NCI-H146 (cell line): ENCODE measurements at places on chromosomes 13 and 19.
A peak's percentile ranks its signal among the peaks of the same experiment; 100 is the strongest.

GRCh38 chr19:35903550-35904179 is 1.3 kb downstream of the HCST start:
- peak; percentile 85 for DNase-seq

DNA sequence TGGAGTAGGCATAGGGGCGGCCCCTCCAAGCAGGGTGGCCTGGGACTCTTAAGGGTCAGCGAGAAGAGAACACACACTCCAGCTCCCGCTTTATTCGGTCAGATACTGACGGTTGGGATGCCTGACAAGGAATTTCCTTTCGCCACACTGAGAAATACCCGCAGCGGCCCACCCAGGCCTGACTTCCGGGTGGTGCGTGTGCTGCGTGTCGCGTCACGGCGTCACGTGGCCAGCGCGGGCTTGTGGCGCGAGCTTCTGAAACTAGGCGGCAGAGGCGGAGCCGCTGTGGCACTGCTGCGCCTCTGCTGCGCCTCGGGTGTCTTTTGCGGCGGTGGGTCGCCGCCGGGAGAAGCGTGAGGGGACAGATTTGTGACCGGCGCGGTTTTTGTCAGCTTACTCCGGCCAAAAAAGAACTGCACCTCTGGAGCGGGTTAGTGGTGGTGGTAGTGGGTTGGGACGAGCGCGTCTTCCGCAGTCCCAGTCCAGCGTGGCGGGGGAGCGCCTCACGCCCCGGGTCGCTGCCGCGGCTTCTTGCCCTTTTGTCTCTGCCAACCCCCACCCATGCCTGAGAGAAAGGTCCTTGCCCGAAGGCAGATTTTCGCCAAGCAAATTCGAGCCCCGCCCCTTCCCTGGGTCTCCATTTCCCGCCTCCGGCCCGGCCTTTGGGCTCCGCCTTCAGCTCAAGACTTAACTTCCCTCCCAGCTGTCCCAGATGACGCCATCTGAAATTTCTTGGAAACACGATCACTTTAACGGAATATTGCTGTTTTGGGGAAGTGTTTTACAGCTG is at the start of the genes BRCA2 and ZAR1L:
Gene BRCA2, plus strand, starts transcription at position 271 of the 790 bp plus-strand sequence. CDS start 953 bp downstream, outside the sequence.
Gene ZAR1L, minus strand, starts transcription at position 126 of the 790 bp plus-strand sequence. CDS start 3,438 bp downstream, outside the sequence.
- peak; percentile 91 for DNase-seq

DNA sequence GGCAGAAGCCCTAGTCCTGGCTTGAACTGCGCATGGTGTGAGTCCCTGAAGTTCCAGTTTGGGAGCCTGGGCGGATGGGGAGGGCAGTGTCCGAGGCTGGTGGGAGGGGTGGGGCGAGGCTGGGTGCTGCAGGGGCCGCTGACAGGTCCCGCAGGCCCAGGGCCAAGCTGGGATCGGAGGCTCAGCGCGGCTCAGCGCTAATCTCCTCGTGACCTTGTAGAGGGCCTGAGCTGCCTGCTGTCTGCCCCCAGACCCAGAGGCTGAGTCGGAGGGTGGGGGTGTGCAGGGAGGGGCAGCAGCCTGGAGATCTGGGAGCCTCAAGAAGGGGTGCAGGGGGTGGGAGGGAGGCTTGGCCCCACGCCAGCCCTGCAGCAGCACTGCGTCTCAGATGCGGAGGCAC is 3.0 kb downstream of the ATP1A3 start:
- no peak for DNase-seq

DNA sequence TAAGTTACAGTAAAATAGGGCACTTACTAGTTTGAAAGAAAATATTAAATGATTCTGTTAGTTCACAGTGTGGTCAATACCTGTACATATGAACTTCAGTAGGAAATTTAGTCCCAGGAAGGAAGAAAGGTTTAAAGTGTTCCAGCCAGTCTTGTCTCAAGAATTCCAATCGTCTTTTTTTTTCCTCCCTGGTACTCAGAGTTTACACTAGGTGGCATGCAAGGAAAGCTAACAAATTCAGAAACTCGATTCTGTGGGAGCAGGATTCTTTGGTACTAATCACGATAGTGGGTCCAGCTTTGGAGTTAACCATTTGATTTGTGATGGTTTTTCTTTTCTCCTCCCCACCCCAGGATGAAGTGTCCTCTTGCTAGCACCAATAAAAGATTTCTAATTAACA is 43.6 kb downstream of the POLR1D start:
- no peak for DNase-seq

GRCh38 chr13:80560609-80561008 is 219.7 kb upstream of the SPRY2 start:
- DNase-seq = no peak

DNA sequence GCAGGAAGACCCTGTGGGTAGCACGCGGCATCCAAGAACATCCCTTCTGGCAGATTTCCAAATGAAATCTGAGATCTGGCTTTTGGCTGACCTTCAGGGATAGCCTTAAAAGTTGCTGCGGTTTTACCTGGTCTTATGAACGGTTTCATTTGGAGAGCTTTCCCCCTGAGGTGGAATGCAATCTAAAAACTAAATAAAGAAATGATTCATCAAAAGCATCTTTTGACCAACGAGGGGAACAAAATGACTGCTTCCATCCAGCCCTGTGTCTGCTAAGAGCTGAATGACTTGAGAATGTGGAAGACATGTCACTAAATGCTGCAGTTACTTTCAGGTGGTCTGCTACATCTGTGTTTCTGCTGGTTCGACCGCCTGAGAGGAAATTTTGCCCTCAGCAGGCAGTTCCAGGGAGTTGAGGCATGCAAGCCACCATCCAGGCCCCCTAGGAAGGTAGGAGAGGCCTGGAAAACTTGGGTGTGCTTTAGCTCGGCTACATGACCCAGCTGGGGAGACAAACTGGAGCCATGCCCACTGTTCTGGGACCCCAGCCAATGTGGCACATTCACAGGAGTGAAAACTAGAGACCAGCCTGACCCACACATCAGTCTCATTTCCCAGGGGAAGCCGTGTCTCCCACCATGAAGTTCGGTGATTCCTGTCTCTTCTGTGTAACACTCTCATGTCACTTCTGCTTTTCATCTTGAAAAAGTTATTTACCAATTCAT is 175.1 kb upstream of the KL start:
- DNase-seq = no peak

DNA sequence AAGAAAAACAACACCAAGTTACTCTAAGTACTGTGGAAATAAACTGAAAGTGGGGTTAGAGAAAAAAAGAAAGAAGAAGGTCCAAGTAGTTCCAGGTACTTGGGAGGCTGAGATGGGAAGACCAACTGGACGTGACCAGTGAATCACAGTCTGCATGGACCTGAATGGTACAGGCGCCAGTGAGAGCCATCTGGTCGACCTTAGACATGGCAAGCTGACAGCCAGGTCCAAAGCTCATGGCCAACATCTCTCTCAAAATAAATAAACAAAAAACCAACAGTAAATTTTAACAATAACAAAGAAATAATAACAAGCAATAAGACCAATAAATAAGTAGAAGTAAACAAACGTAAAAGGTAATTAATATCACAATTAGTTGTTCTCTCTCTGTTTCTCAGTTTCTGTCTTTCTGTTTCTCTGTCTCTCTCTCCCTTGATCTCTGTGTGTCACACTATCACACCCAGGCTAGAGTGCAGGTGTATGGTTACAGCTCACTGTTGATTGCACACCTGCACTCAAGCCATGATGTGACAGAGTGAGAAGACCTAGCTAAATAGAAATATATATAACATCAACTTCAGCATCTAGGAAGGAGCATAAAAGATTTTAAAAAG is 31.6 kb upstream of the ZNF724 start:
- no peak for DNase-seq

- DNase-seq = no peak
Observed at GRCh38 chr19:46609511-46610412, 8.6 kb downstream of the CALM3 start.

DNA sequence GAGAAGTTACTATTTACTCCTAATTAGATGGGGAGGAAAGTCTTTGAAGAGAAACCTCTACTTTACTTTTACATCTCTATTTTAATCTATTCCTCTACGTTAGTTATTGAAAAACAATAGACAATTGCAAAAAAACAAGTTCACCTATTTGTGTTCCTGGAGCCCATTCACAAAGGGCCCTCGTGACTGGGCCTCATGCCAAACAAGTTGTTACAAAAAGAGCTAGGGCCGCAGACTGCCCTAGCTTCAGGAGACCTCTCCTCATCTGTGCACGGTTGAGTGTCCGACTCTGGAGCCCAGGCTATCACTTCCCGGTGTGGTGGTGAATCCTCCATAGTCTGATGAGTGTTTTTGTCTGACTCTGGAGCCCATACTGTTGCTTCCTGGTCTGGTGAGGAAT is 190.9 kb downstream of the ZNF486 start:
- no peak for DNase-seq

DNA sequence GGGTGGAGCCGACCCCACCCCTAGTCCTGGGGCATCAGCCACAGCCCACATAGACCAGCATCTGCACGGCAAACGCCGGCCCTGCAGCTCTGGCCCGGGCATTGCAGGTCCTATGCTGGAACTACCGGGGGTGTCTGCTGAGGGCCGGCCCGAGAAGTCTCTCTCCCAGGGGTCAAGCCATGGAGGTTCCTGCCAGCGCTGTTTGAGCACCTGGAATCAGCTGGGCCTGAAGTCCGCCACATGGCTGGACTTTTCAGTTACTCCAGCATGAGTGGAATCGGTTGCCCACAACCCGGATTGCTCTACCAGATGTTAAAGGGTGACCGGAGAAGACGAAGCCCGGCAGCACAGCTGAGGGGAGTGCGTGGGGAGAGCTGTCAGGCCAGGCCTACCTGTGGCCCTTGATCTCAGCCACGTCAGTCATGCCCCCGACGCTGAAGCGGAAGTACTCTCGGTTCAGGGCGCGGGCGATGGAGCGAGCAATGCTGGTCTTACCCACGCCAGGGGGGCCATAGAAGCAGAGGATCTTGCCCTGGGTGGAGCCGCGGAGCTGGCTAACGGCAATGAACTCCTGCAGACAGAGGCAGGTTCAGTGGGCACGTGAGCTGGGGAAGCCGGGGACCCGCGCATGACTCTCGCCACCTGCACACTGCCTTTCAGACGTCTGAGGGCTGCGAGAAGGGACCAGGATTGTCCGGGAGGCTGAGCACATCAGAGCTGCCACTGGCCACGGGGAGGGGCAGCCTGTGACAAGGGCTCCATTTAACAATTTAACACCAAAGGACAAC is 8.7 kb downstream of the RPL36 start:
- DNase-seq = no peak

GRCh38 chr19:22945560-22945959 is 57.4 kb downstream of the ZNF728 start:
- no peak for DNase-seq

DNA sequence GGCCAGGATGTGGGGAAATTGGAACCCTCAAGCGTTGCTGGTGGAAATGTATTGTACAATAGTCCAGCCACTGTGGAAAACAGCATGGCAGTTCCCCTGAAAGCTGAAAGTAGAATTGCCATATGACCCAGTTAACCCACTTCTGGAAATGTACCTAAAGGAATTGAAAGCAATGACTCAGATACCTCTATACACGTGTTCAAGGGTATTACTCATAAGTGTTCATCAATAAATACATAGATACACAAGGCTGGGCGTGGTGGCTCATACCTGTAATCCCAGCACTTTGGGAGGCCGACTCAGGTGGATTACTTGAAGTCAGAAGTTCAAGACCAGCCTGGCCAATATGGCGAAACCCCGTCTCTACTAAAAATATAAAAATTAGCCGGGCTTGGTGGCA is 71.9 kb upstream of the IRS2 start:
- DNase-seq = no peak

GRCh38 chr13:83007226-83007625 is 875.0 kb downstream of the SLITRK1 start:
- DNase-seq = no peak

DNA sequence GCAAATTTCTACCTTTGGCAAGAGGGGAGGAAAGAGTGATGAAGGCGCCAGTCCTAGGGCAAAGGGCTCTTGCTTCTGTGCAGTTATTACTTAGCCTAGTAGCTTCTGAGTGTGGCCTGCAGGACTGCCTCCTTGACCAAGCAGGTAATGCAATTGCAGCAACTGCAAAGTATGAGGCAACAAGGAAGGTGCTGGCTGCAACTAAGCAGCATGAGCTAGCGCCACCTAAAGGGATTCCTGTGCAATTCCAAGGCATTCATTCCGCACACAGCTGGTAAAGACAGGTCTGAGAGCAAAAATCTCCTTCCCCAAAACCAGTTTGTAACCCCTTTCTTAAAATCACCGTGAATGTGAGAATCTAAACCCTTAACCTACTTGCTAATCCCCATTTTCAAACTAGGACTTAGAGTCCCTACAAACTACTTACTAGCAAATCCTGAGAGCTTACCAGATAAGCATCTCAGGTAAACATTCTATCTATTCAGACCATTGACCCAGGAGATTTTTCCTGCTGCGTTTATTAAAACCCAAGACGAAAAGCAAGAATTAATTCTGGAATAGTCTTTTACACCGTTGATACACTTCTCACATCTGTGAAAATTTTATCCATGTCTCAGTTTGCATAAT is 62.9 kb downstream of the DCT start:
- DNase-seq = peak; percentile 91

DNA sequence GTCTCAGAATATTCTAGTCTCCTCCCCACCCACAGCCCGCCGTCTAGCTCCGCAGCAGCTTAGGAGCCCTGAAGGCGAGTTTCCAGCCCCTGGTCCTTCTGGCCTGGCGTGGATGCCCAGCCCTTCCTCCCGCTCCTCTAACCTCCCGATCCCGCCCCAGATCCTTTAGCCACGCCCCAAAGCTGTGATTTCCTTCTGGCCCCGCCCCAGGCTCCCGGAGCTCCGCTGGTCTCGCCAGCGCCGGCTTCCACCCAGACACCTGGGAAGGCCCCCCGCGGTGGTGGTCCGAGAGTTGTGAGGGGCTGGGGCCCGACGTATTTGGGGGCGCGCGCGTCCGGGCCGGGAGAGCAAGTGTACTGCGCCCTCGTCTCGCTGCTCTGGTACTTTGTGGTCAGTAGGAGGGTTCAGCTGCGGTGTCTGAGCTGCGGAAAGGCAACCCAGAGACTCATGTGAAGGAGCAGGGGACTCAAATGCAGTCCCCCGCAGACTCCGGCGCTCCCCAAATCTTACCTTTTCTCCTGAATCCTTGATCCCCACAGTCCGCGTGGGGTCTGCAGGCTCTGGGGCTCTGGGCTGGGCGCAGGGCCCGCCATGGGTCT is at the start of gene CGB7:
Gene CGB7, minus strand, starts transcription at position 114 of the 599 bp plus-strand sequence. CDS start 2,374 bp downstream, outside the sequence.
- DNase-seq = peak; percentile 56

DNA sequence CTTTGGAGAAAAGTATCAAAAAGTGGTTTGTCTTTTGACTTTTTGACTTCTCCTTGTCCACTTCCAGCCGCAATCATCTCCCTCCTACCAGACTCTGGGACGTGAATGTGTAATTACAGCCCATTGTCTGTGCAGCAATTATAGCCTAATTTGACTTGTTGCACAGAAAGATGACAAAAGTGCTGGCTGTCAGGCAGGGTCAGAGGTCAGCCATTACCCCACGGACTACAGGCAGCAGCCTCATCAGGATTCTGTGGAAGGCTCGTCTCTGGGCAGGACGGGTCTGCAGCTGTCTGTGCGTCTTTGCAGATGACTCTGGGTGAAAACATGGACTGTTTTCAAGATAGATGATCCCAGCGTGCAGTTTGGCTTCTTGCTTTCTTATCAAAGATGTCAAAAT is 102.2 kb upstream of the EDNRB start:
- DNase-seq = peak; percentile 77
